ENCODE measurements at places on chromosomes 4 and X. TPM values are rescaled to one million over a fixed set of nuclear protein-coding genes. Genes with fewer than 3 reads are reported as not detected.

DNA sequence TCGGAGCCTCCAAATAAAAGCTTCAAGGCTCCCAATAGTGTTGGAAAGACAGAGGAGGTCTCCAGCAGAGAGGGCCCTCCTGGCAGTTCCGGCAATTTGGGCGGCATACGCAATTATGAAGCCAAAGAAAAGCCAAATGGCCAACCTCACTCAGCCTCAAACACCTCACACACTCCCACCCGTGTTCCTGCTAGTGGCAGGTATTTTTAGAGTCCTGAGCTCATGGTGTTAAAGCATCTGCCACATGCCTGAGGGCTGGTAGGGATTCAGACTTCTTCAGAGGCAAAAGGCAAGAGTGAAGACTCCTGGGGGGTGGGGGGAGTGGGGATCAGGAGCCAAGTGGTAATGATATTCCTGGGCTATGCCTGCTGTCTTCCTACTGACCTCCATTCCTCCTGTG, 7.4 kb downstream of the RAB33A start:
- no peak for DNase-seq

DNA sequence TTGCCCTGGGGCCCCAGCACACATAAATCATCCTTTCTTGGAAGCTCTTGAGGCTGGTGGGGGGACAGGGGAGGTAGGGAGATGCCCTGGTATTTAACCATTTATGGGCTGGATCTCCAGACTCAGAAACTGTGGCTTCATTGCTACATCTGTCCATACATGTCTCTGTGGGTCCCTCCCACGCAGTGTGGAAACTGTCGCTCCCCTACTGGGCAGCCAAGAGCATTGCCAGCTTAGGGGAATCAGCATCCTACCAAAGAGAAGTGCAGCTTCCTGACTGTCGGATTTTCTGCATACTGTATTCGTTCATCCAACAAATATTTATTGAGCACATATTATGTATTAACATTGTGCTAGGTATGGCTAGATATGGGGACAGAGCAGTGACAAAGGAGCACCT, 3.7 kb downstream of the GRIPAP1 start:
- no peak for DNase-seq

Gene GPR119
- polyA plus RNA-seq: not detected

DNA sequence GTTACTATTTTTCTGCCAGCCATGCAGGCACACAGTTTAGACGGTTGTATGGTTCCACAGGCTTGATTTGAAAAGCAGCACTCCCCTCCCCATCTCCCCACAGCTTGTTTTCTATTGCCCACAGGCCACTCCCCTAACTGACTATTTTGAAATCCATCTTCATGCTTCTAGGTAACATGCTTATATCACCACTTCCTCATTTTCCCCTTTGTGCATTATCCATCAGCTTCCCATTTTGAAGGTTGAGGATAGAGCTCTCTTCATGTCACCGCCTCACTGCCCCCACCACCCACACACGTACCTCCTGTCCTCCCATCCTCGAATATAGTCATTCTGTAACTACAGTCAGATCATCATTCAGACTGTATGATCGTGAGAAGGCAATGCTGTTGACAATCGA, 224.7 kb downstream of the MID1 start:
- no peak for DNase-seq

Gene PABPC1L2A
- polyA plus RNA-seq: 12.6 TPM

Gene GSX2
- not detected for polyA plus RNA-seq

- DNase-seq: no peak
Measured at GRCh38 chrX:133380711-133381619, 34.3 kb downstream of the GPC4 start.

- no peak for DNase-seq
Measured at GRCh38 chrX:104565791-104566680, at the start of gene IL1RAPL2. Gene IL1RAPL2 (plus strand): TSS chrX:104566199.

GRCh38 chr4:18213576-18214198, 192.1 kb upstream of the LCORL start:
- DNase-seq: no peak

DNA sequence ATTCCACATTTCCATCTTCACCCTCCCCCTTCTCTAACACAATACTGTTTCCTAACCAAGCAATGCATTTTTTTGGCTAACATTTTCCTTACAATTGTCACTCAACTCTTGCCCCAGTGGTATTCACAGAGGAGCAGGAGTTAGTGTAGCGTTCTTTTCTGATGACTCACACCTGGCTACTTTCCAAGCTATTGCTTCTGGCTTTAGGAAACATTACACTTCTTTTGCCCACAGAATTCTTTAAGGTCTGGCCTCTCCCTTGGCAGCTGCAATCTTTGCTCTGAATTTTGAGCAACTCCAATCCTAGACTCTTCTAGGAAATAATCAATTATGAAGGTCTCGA, 27.5 kb upstream of the PDGFC start:
- peak; percentile 29 for DNase-seq

GRCh38 chr4:92232566-92232965, 71.2 kb upstream of the GRID2 start:
- DNase-seq: no peak

- no peak for DNase-seq
Measured at GRCh38 chr4:145930592-145930991, 8.0 kb downstream of the ZNF827 start.

GRCh38 chr4:101952985-101953384, 162.5 kb downstream of the BANK1 start:
- no peak for DNase-seq

DNA sequence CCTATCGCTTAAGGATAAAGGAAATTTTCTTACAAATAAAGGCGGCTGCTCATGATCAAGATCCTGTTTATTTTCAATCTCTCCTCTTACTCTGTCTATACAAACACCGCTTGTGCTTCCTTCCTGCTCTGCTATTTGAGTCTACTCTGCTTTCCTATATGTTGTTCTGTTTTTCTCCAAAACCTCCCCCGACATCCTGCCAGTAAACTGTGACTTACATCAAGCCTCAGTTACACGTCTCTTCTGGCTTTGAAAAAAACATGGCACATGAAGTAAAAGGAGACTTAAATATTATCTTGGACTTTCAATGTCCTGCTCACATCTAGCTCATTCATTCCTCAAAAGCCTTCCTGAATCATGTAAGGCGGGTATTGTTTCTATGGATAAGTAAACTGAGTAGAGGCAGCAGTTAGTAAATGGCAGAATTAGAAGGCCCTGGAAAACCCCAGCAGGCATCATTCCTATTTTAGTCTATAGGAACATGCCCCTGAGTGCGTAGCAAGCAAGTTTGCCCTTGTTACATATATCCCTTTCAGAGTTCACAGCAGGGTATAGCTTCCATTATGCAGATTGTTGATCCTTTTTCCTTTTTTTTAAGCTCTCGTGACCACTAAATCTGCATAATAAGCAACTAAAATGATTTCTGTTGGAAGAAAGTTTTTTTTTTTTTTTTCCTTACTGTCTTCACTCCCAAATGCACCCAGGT, 280.1 kb downstream of the RAPGEF2 start:
- no peak for DNase-seq

DNA sequence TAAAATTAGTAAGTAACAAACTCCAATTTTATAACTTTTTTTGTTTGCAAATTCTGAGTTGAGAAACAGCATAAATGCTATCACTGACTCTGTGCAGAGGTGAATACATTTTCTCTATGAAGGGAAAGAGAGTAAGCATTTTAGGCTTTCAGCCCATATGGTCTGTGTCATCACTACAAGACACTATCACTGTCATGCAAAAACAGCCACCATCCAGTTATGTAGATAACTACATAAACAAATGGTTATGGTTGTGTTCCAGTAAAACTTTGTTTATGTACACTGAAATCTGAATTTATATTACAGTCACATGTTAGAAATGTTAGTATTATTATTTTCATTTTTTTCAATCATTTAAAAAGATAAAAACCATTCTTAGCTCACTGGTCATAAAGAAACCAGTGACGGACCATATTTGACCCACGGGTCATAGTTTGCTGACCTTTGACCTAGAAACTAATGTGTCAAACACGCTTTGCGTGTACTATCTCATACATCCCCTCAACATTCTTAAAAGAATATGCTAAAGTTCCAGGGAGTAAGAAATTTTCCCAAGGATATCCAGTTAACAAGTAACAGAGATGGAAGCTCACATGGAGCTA, 29.1 kb downstream of the RASGEF1B start:
- no peak for DNase-seq

Gene DDX60
- polyA plus RNA-seq: 3.6 TPM

DNA sequence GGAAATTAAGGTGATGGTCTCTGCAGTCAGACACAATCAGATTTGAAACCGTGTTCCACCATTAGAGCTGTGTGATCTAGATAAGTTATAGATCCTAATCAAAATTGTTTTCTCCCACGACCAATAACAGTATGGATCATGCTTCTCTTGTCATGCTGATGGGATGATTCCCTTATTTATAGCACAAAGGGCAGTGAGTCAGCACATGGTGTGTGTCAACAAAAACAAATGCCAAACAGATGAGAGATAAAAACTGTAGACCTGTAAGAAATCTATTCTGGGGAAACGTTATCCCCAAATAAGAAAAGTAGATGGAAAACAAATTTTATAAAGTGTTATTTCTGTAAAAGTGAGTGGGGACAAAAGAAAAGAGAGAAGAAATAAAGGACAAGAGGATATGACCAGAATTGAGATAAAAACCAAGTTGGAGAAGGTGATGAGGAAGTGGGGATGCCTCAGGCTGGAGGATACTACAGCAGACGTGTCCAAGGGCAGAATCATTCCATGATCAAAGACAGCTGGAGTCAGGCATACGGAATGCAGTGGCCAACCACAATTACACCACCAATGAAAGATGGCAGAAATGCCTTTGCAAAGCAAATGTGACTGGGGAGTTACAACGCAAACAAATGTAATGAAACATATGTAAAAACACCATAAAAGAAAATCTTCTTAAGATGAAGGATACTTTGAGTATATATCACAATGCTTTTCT, 377.8 kb upstream of the PRKX start:
- DNase-seq: no peak

- DNase-seq: no peak
Measured at GRCh38 chr4:112514647-112515197, 1.3 kb downstream of the NEUROG2 start.

GRCh38 chr4:53576071-53576617, 15.1 kb downstream of the LNX1 start:
- DNase-seq: no peak

Gene MORC4
- polyA plus RNA-seq: 12.8 TPM

Gene ADGRG2
- 4.5 TPM for polyA plus RNA-seq

Gene LDB2
- polyA plus RNA-seq: 41.7 TPM

Gene POF1B
- polyA plus RNA-seq: 0.12 TPM

- DNase-seq: no peak
Measured at GRCh38 chrX:93319609-93320008, 353.8 kb downstream of the NAP1L3 start.

DNA sequence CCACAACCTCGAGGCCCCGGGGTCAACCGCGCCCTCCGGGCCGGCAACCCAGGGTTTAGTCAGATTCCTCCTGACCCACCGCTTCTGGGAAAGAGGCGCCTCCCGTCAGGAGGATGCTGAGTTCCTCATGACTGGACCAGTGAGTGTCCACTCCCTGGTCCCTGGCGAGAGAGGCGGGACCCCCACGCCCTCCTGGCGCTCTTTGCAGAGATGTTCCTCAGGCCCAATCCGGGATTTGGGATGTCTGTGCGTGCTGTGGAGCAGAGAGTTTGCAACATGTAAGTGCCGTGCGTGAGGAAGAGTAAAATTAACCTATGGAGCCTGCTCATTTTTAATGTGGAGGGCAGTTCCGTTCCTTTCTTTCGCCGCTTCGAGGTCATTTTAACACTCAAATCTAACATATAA, 824 bp upstream of the UGDH start:
- no peak for DNase-seq

DNA sequence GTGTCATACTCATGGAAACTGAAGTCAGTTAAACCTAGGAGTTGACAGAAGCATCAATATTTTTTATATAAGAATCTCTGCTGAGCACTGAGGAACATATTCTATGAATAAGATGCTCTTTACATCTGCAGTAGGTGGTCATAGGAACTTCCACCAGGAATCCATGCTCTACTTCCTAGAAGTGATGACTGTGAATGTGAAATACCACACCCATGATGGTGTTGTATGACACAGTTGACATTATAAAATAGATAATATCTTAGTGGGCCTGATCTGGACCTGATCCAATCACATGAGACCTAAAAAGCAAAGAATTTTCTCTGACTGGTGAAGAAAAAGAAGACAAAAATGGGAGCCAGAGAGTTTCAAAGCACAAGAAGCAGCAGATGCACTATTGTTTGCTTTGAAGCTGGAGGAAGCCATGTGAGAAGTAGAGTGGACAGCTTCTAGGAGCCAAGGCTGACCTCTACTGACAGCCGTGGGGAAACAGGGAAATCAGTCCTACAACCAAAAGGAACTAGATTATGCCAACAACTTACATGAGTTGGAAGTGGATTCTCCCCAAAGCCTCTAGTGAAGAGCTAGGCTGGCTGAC, 68.6 kb upstream of the HS3ST1 start:
- no peak for DNase-seq

DNA sequence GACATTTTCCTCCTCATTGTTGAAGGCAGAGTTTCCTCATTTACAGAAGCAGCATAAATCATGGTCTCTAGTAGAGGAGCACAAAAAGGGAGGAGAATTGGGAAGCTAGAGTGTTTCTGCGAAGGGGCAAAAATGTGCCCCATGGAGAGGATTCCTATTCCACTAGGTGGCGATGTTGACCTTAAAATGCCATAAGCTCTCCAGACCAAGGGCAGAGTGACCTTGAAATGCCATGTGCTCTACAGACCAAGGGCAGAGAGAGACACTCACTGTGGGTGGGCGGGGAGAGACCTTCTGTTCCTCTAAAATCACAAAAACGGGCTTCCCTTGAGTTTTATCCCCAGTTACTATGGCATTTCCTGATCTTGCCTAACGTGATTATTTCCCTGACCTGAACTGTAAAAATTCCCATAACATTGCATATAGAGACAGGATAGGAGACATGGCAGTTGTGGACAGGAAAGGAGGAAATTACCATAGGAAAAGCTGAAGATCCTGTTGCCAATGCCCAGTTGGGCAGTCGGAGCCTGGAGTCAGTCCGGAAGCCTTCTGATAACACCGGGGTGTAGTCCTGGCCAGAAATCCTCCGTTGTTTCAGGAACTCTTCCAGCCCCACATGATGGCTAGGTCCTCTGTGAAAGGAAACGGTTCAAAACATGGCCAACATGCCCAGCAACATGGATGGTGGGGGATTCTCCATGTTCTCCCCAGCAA, 567.7 kb downstream of the MAGEB5 start:
- DNase-seq: peak; percentile 0

Gene TMEM150C
- polyA plus RNA-seq: 23.6 TPM

Gene TKTL2
- polyA plus RNA-seq: 0.19 TPM

DNA sequence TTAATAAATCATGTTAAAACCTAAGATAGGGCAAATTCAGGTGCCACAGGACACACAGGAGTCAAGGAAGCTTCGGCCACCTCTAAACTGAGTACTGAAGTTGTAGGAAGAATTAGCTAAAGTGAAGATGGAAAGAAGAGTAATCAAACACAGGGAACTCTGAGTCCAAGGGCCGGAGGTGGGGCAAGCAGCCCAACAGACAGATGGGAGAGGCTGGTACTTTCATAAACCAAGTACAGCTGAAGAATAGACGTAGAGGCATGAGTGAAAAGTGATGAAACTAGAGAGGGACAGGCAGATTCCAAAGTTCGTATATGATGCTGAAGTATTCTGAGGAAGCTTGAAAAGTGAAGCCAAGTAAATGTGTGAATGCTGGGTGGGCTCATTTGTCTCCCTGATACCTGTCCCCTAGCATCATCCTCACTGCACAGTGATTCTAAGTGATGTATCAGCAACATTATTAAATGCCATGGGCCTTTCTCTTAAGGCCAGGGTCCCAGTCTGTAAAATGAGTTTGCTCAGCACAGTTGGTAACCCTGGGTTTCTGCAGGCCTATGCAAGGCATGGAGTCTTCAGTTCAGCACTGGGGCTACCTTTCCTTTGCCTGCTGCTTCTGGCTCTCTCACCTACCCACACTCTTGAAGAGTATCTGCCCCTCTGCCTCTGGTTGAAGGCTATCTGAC, 203.3 kb downstream of the NR3C2 start:
- no peak for DNase-seq

Gene SLC30A9
- 86.0 TPM for polyA plus RNA-seq

All from spinal cord (tissue), 10 donors.